ENCODE measurements at places on chromosomes 12 and 14. TPM values are rescaled to one million over a fixed set of nuclear protein-coding genes. Genes with fewer than 3 reads are reported as not detected.

The KRT79 gene
- total RNA-seq, result not detected

The TAS2R9 gene
- total RNA-seq, result not detected

The PEBP1 gene
- 183 TPM for total RNA-seq

The RNU6-8 gene
- total RNA-seq, result not detected

The SMCO3 gene
- 29.1 TPM for total RNA-seq

The CD163 gene
- total RNA-seq, result not detected

The CMTM5 gene
- not detected for total RNA-seq

The PTGER2 gene
- not detected for total RNA-seq

The PLEKHG7 gene
- not detected for total RNA-seq

The SNX6 gene
- 136 TPM for total RNA-seq

The PROX2 gene
- total RNA-seq, result not detected

The OR4K2 gene
- not detected for total RNA-seq

The PLA2G1B gene
- total RNA-seq, result not detected

The GPRC5A gene
- 41.6 TPM for total RNA-seq

The SLCO1B1 gene
- total RNA-seq, result not detected

The PCBP2 gene
- total RNA-seq, result 399 TPM

The KRT3 gene
- total RNA-seq, result not detected

The SOX5 gene
- total RNA-seq, result 1.1 TPM

The ANO2 gene
- 0.39 TPM for total RNA-seq

The PLBD1 gene
- 7.1 TPM for total RNA-seq

The BRF1 gene
- 51.5 TPM for total RNA-seq

The LTB4R2 gene
- 6.3 TPM for total RNA-seq

The FOXN4 gene
- not detected for total RNA-seq

The SERPINA6 gene
- not detected for total RNA-seq
